ENCODE measurements at places on chromosomes 12 and 14.

GRCh38 chr12:127881371-127882140 lies 385.4 kb upstream of the TMEM132C start:
- DNase-seq: no peak

GRCh38 chr12:131120831-131121271 lies 167.1 kb downstream of the ADGRD1 start:
- DNase-seq: no peak

DNA sequence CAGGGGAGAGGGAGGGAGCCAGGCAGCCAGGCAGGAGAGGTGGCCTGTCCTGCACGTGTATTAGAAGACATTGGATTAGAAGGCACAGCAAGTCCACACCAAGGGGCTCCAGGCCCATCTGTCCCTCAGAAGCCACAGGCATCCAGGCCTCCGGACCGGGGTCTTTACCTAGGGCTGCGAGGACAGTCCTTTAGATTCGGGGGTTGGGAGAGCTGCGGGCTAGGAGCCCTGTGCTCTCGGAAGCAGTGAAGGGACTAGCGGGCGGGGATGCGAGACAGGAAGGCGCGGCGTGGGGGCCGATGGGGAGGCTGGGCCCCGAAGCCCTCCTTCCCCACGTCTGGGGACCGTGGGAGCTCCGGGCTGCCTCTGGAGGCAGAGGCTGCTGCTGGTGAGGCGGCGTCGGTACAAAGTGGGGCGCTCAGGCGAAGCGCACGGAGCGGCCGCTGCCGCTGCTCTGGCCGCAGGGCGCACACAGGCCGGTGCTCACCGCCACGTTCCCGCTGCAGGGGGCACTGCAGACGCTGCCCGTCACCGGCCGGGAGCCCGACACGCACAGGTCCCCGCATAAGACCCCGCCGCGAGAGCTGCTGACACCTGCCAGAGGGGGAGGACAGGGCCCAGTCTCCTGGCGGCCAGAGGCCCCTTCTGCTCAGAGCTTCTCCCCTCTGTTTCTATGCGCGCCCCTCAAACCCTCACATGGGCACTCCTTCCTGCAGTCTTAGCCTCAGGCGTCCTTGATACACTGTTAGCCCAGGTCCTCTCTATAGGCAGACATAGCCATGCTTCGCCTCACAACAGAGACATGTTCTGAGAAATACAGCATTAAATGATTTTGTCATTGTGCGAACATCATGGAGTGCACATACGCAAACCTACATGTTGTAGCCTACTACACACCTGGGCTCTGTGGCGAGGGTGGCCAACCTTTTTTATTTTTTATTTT lies 17.3 kb downstream of the KRT7 start:
- no peak for DNase-seq

GRCh38 chr14:66507181-66507721 lies 696 bp upstream of the GPHN start:
- peak; percentile 41 for DNase-seq

DNA sequence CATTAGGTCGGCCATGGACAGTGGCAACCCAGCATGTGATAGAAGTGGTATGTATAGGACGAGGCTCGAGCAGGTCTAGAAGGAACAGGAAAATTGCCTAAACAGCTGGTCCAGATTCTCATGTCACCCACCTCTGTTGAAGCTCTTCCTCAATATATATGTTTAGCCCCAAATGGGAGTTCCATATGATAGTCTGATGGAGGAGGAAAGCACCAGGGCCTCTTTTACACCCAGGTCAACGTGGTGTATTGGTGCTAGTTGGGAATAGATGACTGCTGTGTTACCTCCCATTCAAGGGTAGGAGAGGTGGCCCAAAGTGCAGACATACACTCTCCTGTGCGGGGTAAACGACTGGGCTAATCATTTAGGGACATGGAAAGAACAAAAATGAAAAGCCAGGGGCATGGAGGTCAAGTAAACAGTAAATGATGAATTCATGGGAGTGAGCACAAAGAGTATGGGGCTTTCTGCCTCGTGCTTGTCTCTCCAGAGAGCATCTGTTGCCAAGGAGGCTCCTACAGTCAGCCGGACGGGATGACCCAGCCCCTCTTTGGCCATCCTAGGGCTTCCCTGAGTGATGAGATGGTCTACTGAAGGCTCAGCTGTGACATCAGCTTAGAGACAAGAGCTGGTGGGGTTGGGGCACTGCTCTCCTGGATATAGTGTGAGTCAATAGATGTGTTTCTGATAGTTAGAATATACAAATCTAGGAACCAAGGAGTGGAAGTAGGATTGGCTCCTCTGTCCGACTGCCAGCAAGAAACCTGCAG lies 5.5 kb upstream of the PRIMA1 start:
- DNase-seq: no peak

GRCh38 chr12:57727758-57728395 lies 10.7 kb downstream of the AGAP2 start:
- DNase-seq: peak; percentile 31

- peak; percentile 70 for DNase-seq
Observed at GRCh38 chr12:121005346-121005815, 10.9 kb downstream of the C12orf43 start.

- no peak for DNase-seq
Observed at GRCh38 chr12:14238221-14238792, 127.2 kb upstream of the ATF7IP start.

DNA sequence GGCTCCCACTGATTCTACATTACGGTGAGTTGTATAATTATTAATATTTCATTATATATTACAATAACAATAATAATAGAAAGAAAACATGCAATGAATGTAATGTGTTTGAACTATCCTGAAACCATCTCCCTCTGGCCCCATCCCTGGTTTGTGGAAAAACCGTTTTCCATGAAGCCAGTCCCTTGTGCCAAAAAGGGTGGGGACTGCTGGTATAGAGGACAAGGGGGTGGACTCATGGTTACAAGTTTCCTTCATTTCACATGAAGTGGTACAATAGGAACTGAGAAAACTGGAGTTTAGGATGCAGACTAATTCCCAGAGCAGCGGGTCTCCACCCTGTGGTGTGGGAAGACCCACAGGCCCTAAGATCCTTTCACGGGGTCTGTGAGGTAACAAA lies 3.0 kb upstream of the C1RL start:
- no peak for DNase-seq

GRCh38 chr12:56221232-56221756 lies 428 bp downstream of the RNF41 start:
- no peak for DNase-seq

GRCh38 chr12:72271451-72272090 lies 599 bp upstream of the TRHDE start:
- DNase-seq: no peak

DNA sequence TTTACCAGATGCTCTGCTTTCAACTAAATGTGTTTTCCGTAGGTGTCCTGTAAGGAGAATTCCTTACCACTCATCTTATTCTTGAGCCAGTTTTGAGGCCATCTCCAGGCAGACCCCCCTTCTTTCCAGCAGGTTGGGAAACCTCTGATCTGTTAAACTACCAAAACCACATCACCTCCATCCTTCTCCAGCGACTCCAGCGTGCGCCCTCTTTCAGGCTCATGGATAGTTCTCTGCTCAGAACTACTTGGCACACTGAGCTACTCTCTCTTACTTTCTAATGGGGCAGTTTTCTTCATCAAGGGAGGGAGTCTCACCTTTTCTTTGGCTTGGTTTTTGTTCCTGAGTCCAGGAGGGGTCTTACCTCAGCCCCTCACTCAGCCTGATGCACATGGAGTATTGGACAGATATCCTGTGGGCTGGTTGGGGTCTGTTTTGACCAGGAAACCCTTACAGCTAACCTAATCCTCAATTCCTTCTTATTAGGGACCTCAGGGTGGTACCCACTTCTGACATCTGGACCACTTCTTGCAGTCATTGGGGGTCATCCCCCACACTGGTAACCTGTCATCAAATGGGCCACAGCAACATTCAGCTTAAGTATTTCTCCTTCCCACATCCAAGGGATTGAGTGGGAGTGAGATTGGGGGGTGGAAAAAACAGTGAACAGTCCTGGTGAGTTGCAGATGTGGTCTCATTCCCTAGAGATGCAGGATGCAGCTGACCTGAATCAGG lies 5.2 kb downstream of the DHRS2 start:
- no peak for DNase-seq
